ENCODE measurements at places on chromosomes 4 and X.

DNA sequence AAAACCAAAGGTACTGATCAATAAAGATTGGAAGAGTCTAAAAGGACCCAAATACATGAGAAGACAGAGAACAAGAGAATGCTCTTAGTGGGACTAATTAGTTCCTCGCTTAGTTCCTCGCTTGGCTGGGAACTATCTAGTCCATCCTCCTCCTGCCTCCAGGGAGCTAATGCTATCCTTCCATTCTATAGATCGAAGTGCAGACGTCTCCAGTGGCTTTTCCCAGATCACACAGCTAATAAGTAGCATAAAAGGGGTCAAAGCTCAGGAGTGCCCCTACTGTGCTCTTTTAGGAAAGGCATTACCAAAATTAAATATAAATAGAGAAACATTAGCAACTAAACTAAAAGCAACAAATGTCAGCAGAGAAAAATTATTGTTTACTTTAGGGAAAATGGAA lies 42.3 kb upstream of the PPARGC1A start:
- no peak for DNase-seq

DNA sequence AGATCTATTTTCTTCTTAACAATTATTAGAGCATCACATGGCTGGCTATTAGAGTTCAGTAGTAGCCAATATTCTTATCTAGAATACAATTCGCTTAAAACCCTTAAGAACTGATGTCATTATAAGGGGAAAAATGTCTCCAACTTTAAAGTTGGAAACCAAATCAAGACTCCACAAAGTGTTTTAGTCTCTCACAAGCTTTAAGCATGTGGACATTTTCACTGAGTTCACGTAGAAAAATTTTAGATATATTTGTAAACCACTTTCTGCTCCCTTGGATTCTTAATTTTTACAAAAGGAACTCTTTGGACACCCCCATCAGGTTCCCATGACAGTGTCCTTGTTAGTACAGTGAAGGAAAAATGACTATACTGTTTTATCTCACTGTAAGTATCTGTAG lies 123.9 kb upstream of the NAP1L5 start:
- no peak for DNase-seq

- no peak for DNase-seq
Observed at GRCh38 chrX:11952176-11952720, 186.0 kb upstream of the FRMPD4 start.

- DNase-seq, result no peak
Observed at GRCh38 chrX:141214196-141214595, 28.1 kb downstream of the SPANXC start.

DNA sequence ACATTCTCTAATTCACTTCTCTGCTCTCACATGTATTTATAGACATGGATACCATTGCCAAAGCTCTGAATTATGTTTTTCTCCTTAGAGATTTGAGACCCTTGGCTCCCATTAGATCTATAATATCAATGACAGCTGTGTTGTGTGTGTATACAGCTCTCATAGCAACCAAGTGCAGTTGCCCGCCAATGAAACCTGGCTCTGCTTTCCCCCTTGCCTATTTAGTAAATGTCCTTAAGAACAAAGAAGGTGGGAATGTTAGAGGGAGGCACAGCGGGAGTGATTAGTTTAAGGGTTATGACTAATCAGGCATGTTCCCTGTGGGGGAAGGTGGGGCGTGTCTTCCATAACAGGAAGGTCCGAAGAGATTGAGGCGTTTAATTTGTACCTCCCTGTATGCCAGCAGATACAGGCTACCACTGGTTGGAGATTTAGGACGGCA lies 100.5 kb upstream of the TBC1D9 start:
- no peak for DNase-seq

DNA sequence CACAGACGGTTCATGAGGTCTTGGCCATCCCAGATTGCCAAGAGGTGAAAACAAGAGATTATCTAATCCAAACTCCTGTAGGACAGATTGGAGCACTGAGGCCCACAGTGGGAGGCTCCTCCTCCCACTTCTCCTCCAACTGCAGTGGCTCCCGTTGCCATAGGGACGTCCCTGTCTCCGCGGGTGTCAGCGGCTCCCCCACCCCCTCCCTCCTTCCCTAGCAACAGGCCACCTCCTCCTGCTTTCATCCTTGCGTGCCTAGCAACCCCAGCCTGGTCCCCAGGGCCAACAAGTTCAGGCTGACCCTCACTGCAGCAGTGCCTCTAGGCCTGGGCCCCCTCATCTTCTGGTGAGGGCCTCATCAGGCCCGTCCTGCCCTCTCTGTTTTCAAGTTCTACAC lies 6.8 kb upstream of the IQSEC2 start:
- DNase-seq, result no peak
